ENCODE measurements at places on chromosomes 16 and 17.

DNA sequence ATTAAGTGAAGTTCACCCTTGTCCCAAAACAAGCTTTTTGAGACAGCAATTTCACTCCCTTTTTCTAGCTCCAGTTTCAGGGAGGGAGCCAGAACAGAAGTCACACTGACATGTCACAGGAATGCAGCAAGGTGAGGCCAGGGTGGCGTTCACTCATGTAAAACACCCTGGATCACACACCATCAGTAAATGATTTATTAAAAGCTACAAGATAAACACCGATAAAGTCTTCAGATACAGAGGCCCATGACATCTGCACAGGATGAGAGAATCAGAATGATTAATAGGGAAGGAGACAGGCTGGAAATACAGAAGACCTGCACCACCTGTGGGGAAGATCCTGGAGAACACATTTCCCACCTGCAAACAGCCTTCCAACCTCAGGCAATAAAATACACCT, 77.5 kb upstream of the DYNLRB2 start:
- no peak for DNase-seq

- no peak for DNase-seq
Measured at GRCh38 chr16:1291576-1291974, 17.9 kb upstream of the UBE2I start.

DNA sequence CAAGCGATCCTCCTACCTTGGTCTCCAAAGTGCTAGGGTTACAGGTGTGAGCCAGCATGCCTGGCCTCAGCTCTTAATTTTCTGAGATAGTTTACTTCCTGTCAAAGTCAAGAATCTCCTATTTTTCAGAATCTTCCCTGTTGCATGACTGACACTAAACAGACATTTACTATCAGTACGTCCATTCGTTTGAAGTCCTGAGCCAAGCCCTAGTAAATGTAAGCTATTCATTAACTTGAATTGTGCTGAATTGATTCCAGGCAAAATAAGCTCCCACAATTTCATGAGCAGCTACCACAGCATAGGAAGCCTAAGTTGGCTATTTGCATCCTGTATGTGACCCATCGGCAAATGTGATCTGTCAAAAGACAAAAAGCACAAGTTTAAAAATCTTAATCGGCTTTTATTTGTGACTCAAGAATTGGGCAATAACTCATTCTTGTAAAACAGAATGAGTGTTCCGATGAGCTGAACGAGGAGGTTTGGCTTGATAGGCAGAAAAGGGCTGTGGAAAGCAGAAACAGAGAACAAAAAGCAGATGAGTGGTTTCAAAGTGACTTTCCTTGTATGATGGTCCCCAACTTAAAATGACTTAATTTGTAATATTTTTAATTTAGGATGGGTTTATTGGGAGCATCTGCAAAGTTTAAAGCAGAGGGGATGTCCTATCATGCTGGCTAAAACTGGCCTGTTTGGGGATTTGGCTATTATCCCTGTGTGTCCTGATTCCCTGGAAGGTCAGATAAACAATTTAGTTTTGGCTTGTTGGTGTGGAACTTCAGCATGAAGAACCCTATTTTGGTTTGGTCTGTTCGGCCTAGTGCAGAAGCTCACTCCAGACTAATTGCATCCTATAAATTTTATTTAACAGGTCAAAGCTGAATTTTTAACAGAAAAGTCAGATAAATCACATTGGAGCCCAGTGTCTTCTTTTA, 14.2 kb downstream of the RNF112 start:
- DNase-seq = no peak

GRCh38 chr16:677316-678190, 2.1 kb downstream of the RHBDL1 start:
- no peak for DNase-seq

DNA sequence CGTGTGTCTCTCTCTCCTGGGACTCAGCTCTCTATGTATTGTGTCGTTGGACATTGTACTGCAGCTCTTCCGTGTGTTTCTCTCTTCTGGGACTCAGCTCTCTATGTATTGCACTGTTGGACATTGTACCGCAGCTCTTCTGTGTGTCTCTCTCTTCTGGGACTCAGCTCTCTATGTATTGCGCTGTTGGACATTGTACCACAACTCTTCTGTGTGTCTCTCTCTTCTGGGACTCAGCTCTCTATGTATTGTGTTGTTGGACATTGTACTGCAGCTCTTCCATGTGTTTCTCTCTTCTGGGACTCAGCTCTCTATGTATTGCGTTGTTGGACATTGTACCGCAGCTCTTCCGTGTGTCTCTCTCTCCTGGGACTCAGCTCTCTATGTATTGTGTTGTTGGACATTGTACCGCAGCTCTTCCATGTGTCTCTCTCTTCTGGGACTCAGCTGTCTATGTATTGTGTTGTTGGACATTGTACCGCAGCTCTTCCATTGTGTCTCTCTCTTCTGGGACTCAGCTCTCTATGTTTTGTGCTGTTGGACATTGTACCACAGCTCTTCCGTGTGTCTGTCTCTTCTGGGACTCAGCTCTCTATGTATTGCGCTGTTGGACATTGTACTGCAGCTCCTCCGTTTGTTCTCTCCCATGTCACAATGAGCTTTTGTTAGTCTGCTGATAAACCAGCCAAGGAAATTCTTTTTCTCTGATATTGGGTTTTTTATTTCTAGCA, 84.8 kb downstream of the RPTOR start:
- no peak for DNase-seq

GRCh38 chr17:40485851-40486521, 15.4 kb downstream of the TNS4 start:
- DNase-seq = no peak

GRCh38 chr16:154217-155030, 2.0 kb downstream of the HBZ start:
- no peak for DNase-seq

DNA sequence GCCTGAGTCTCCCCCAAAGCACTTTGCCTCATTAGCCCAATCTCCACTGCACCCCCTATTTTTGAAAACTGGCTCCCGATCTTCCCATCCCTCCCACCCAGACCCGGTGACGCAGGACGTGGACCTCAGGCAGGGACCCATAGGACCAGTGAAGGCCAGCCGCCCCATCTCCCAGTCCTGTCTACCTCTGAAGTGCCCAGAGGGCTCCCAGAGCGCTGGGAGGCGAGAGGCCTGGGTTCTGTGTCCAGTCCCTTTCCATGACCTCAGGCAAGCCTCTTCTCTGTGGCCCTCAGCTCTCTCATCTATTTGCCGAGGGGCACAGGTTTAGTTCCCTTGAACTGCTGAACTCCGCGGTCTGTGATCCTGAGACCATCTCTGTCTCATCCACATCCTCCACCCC, 714 bp downstream of the TNS4 start:
- no peak for DNase-seq

- no peak for DNase-seq
Measured at GRCh38 chr17:31609331-31609730, 217.9 kb downstream of the RAB11FIP4 start.

- DNase-seq = no peak
Measured at GRCh38 chr16:56789360-56789759, 59.4 kb downstream of the NUP93 start.

DNA sequence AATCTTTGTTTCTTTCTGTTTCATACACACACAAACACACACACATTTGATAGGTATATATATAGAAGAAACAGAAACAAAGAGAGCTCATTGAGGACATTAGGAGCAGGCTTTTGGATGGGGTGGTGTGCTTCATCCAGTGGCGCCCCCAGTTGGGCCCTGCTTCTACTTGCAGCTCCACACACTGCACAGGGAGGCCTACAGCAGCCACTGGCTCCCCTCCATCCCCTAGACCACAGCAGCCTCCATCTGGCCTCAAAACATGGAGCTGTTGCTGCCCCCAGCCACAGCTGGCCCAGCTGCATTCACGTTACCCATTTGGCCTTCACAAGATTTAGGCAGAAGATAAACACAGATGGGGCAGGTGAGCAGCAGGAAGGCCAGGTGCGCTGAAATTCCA, 33.1 kb upstream of the NF1 start:
- DNase-seq = no peak

GRCh38 chr16:15708997-15709396, 59.0 kb downstream of the NDE1 start:
- DNase-seq = no peak

GRCh38 chr16:84277244-84277823, 17.3 kb upstream of the WFDC1 start:
- DNase-seq = peak; percentile 34

GRCh38 chr16:47046726-47047523, 73.5 kb upstream of the DNAJA2 start:
- no peak for DNase-seq

- DNase-seq = peak; percentile 44
Measured at GRCh38 chr17:57603978-57604377, 141.1 kb downstream of the CCDC182 start.

DNA sequence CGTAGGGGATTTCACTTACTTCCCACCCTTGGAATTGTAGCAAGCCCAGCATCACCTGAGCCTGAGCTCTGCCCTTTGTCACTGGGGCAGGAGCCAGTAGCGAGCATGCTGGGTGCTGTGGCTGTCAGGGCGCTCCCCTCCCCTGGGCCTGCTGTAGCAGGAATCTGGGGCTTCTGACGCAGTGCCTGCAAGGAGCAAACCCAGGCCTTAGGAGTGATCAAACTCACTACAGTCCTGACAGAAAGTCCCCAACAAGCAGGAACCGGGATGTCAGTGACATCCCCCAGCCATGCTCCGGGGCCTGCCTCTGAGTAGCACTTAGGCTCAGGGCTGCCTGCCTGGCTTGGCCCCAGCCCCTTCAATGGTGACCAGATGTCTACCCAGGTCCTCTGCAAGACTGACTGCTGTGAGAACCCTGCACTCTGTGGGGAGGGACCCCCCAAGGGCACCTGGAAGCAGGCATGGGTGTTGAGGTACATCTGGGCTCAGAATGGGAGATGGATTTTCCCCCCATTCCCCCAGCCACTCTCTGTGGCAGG, 23.5 kb downstream of the PLD6 start:
- no peak for DNase-seq

DNA sequence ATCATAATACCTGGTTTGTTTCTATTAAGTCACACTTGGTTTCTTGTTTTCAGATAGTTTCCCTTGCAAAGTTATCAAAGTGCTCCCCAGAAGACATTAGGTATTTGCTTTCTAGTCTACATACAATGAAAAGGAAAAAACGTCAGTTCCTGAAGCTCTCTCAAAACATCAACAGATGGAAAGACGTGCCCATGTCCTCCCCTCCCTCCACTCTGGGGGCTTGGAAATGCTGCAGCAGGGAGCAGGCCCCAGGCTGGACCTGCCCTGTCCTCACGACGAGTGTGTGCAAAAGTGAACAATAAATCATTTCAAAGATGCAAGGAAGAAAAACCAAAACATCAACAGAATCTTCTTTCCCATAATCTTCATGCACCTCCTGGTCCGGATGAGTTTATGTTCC, 118.5 kb downstream of the USP22 start:
- no peak for DNase-seq

GRCh38 chr17:46942441-46943217, 19.7 kb downstream of the GOSR2 start:
- no peak for DNase-seq

- DNase-seq = no peak
Measured at GRCh38 chr17:20988001-20988636, 54.7 kb downstream of the USP22 start.

- no peak for DNase-seq
Measured at GRCh38 chr17:71993363-71993762, 127.5 kb upstream of the SOX9 start.

DNA sequence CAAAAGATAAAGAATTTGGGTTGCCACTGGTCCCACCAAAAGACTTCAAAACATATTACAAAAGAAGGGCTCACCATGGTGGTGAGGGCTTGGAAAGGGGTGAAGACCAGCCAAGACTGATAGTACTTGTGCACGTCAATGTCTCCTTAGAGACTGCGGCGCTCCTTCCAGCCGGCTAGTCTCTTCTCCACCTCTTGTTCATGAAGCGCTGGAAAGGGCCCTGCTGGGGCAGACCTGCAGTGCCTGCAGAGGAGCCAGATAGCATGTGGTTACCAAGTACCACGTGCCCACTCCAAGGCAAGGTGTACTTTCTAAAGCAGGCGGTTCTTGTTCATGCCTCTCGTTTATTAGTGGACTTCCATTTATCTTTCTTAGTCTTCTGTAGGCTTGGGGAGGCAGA, 92.7 kb upstream of the FAM20A start:
- DNase-seq = no peak

GRCh38 chr17:75518983-75519537, 2.7 kb downstream of the TSEN54 start:
- no peak for DNase-seq

DNA sequence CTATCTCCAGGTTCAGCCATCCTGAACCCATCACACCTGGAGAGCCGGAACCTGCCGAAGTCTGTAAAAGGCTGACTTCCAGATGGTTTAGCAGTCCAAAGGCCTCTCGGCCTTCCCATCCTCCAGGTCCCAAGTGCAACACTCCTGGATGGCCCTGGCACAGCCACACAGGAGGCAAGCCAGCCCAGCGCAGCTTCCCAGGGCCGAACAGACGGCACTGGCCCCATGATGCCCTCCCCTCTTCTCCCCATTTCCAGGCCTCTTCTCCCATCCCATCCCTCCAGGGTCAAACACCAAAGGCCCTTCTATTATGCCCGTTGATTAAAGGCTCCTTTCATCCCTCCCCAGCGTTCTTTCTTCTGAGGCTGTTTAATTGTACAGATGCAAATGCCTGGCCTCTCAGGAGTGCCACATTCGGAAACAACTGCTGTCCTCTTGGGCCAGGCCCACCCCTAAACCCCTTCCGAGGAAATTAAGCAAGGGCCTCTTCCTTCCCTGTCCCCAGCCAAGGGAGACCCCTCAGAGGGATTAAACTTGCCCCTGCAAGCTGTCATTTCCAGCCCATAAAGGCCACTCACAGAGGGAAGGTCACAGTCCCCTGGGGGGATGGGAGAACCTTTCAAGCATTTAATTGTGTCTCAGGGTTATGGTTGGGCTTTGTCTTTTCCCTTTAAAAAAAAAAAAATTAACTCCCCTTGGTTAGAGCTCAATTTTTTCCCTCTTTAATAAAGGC, 30.8 kb downstream of the AXIN2 start:
- no peak for DNase-seq

- no peak for DNase-seq
Measured at GRCh38 chr16:89685916-89686315, 573 bp upstream of the CDK10 start.

GRCh38 chr17:6402258-6402657, 32.7 kb downstream of the AIPL1 start:
- no peak for DNase-seq

- no peak for DNase-seq
Measured at GRCh38 chr17:79912552-79913330, 73.5 kb upstream of the CBX4 start.

- no peak for DNase-seq
Measured at GRCh38 chr17:2227025-2227699, 76.4 kb downstream of the SMG6 start.

- no peak for DNase-seq
Measured at GRCh38 chr16:54696522-54696921, 234.1 kb upstream of the IRX5 start.

GRCh38 chr16:12132290-12132689, 155.8 kb downstream of the SNX29 start:
- no peak for DNase-seq

GRCh38 chr17:10798332-10798749, 5.6 kb downstream of the TMEM238L start:
- DNase-seq = no peak

DNA sequence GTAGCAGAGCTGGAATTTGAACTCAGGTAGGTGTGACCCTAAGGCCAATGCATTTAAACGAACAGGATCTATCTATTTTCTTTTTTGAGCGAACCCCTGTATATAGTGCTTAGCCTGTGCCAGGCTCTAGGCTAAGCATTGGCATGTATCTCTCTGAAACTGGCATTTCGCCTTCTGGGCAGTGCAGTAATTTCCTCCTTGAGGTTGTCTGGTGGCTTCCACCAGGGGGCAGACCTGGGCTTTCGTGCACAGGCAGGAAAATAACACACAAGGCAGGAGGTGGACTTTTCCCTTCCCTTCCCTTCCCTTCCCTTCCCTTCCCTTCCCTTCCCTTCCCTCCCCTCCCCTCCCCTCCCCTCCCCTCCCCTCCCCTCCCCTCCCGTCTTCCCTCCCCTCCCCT, 34.4 kb upstream of the PRKCB start:
- DNase-seq = peak; percentile 60
